ENCODE measurements at places on chromosomes 3 and 15.

DNA sequence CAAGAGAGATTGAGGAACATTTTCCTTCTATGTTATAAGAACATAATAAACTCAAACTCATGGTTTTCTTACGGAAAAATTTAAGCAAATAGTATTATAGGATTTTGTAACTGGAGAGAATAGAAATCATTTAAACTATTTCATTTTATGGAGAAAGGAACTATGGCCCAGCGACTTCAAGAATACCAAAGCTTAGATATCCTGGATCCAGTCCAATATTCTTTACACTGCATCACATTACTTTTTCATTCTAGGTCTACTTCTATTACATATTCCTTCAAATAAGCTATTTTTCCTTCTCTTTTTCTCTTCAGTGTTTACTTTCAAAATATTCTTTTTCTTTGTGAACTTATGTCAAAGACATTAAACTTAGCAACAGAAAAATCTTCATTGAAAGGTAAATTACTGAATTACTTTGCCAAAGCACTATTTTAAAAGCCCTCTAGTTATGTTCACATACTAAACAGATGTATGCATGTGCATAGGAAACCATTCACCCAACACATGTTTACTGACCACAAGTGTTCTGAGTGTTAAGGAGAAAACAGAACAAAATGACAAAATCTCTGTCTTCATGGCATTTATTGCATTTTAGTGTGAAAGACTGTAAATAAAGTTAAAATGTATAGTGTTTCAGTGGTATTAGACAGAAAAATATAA, 20.4 kb downstream of the KPNA4 start:
- no peak for DNase-seq

GRCh38 chr3:170076715-170077238, 39.0 kb downstream of the GPR160 start:
- DNase-seq, result no peak

DNA sequence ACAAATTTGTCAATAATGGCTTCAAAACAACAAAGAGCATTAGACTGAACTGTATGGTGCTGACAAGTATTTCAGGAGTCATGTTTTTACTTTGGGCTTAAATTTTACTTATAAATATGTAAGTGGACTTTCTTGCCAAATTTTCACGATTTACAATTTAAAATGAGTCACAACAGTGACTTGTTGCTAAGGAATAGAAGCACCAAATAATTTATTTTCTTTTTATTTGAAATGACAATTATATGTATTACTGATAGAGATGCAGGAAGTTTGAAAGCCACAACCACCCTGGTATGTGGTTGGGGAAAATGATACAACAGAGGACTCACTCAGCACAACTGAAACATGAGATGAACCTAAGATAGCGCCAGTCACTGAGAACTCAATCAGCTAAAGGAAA, 90.3 kb downstream of the FMN1 start:
- DNase-seq, result no peak

DNA sequence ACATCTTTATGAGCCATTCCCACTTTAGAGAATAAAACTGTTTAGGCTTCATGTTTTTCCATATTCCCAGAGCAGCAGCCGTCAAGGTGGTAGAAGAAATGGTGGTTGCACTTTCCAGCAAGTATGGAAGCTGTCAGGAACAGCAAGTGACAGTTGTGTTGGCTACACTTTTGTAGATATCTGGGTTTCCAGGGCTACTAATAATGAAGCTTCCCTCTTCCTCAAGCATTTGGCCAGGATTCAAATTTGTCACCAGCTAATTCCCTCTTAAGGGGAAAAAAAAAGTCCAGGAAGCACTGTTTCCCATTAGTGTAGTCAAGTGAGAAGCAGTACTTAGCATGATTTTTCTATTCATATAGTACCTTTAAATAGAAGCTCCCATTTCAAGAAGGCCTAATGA, 252.8 kb downstream of the IGSF11 start:
- DNase-seq, result no peak

DNA sequence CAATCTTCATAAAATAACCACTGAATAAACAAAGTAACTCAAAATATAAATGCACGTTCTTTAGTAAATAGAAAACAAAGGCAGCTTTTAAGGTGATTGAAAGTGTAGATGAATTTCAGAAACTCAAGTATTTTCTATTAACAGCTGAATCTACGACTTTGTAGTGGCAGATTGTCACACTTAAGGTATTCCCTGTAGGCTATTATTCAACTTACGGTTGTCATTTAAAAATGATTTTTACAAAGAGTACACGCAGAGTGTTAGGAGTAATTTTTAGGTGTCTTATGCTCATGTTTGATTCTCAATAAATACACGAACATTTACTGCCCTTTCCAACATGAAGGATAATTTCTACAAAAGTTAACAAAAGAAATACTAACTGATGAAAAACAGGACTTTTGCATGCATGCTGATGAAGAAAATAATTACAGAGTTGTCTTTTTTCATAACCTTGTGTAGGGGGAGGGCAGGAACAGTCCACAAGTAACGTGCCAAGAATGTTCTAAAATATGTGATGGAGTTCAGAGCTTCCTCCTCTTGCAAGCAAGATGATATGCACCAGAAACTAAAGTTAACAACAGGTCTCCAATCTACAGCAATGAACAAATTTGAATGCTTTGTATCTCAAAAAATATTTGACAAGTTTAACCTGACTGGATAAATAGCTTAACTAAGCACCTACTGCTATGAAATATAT, 16.7 kb downstream of the DCBLD2 start:
- DNase-seq, result no peak

- DNase-seq, result no peak
Observed at GRCh38 chr3:15794303-15794771, 3.4 kb downstream of the ANKRD28 start.

DNA sequence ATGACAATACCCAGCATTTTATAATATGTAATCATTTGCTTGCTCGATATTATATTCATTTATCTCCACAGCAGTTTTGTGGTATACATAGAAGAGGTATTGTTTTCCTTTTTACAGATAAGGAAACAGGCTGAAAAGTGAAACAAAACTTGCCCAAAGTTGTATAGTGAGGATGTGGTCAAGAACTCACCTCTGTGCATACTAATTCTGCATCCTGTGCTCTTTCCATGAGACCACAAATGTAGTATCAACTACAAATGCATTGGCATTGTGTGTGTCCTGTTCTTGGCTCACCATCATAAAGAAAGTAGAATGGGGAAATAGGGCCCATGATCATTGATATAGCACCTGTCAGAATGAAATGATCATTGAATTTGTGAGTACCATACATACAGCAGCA, 167.3 kb downstream of the NECTIN3 start:
- DNase-seq, result no peak

DNA sequence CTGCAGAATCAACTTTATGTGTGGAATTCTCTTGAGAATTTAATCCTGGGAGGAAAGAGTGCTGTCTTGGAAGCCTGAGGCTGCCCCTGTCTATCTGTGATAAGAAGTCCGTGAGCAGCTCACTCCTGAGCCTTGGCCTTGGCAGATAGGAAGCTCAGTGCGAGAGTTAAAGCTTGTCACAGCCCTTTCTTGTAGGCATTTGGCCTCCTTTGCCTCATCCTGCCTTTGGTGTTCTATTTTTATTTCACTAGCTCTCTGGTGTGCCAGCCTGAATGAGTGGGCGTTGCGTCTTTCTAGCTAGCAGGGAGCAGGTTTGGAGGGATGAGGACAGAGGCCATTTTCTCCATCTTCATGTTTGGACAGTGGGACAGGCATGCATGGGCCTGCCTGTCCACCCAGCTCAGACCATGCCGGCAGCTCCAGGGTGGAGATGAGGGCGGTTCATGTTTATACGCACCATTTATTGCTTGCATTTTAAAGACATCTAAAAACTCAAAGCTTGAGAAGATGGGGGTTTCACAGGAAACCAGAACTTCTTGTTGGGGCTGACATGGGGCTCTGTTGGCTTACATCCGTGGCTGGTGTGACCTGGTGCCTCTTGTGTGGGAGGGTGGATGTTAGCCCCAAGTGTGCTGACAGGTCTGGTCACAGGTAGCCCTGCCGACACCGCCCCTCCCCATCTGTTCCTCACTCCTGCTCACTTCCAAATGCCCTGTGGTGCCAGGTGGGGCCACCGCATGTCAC, 29.8 kb downstream of the IRAK2 start:
- peak; percentile 15 for DNase-seq

DNA sequence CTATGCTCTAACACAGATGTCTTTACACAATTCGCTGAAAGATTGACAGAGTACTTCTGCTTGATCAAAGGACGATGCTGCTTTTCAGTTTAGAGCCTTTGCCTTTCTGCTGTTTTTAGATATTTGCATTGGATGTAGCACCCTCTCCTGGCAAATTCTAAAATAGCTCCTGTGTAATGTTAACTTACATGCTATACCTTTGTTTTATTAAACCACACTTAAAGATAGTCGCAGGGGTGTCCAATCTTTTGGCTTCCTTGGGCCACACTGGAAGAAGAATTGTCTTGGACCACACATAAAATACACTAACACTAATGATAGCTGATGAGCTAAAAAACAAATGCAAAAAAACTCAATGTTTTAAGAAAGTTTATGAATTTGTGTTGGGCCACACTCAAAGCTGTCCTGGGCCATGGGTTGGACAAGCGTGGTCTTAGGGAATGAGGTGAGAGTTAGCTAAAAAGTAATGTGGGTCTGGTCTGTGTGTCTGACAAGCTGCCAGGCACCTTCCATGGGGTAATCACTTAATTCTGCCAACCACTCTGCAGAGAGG, 62.9 kb downstream of the ATG7 start:
- DNase-seq, result peak; percentile 52

- no peak for DNase-seq
Observed at GRCh38 chr15:71853543-71853942, 43.2 kb downstream of the NR2E3 start.

- no peak for DNase-seq
Observed at GRCh38 chr15:31325595-31326155, 960 bp upstream of the KLF13 start.

- no peak for DNase-seq
Observed at GRCh38 chr15:38192496-38192895, 60.1 kb upstream of the SPRED1 start.

GRCh38 chr3:69881051-69881450, 118.5 kb upstream of the SAMMSON start:
- no peak for DNase-seq

GRCh38 chr15:101256757-101257156, 4.9 kb upstream of the CHSY1 start:
- DNase-seq, result no peak

DNA sequence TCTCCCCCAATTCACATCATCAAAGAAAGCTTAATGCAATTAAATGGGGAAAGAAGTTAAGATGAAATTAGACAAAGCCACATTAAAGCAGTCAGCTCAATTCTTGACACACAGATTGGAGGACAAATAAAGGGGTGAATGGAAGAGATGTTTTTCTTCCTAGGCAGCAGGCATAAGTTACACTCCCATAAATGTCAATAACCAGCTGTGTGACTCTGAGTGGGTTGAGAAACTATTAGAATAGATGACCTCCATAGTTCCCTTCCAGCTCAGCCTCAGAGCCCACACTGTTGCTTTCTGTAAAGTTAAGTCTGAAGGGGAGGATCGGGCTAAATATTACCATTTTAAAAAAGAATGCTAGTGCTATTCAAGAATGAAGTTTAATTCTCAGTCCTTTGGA, 71.0 kb downstream of the THBS1 start:
- no peak for DNase-seq

GRCh38 chr15:82951472-82952157, 905 bp downstream of the HOMER2 start:
- DNase-seq, result peak; percentile 8

GRCh38 chr3:100100425-100100824, 13.9 kb downstream of the FILIP1L start:
- no peak for DNase-seq

GRCh38 chr15:87522997-87523396, 733.5 kb downstream of the NTRK3 start:
- DNase-seq, result no peak

DNA sequence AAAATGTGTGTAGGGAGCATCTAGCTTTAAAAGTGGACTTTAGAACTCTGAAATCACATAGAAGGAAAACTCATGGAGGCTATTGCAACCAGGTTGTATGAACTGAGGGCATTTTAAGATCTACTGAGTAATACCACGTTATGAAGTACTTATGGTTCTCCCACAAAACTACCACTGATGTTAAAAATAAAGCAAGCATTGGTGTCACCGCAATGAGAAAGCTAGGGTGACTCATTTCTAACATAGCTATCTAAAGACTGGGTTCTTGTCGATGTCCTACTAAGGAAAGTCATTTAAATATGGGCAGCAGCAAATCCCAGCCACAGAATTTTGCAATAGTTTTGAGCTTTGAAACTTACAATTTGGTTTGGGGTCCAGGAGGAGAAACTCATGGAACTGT, 584.8 kb downstream of the DIPK2A start:
- DNase-seq, result no peak

DNA sequence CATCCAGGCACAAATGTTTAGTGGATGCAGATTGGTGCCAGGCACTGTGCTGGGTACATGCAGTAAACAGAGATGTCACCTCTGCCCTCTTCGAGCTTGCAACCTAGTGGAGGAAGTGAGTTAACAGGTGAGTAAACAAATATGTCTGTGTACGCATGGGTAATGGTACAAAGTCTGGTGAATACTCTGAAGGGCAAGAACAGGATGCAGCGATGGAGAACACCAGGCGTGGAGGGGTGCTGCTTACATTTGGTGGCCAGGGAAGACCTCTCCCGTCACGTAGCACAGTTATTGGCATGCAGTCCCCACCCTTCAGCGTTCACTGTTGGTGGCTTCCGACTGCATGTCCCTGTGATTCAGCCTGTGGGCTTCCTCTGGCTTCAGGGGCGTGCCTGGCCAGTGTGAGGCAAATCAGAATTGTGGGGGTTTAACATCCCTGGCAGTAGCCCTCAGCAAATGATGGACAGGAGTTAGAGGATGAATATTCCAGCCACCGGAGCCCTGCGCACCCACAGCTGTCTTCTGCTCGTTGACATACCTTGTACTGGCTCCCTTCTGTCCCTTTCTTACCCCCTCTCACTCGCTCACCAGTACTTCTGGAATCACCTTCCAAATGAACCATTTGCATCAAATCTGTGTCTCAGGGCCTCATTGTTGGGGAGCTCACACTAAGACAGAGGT, 9.1 kb upstream of the HDAC11 start:
- DNase-seq, result peak; percentile 53

DNA sequence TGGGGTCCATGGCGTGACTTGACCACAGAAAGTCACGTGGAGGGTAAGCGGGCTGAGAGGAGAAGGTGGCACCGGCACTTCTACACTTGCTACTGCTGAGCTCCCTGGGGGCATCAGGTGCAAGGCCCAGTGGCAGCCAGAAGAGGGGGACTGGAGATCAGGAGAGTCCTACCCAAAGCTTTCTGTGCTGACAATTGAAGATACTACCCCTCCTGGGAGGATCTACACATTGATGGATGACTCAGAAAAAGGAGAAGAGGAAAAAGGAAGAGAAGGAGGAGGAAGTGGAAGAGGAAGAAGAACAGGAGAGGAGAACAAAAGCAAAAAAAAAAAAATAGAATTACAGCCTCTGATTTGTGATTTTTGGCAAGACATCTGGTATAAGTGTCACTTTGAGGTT, 41.2 kb downstream of the MYO5C start:
- DNase-seq, result no peak

All from NCI-H510A treated with DMSO at 0.1 percent for 48 hours (cell line).